ENCODE measurements at places on chromosomes 6 and 20.

DNA sequence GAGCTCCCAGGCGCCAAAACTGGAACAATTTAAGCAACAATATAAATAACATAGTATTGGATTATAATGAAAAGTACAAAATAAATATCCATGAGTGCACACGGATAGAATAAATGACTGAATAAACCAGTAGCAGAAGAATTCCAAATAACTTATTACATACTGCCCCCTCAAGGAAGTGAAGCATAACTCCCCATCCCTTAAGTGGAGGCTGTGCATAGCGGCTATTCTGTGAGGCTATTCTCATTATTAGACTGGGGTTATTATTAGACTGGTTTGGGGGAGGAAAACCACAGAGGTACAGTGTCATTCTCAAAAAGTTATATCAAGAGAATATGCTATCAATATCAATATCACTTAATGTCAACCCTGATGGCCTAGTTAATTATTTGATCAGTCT is 94.4 kb upstream of the SIRPA start:
- DNase-seq, result peak; percentile 57

- no peak for DNase-seq
These were observed 31.7 kb downstream of the PLEKHG1 start for GRCh38 chr6:150631283-150631983.

GRCh38 chr6:128914051-128914450 is 31.1 kb downstream of the LAMA2 start:
- peak; percentile 45 for DNase-seq

- DNase-seq, result no peak
These were observed 59.7 kb upstream of the PHACTR1 start for GRCh38 chr6:12656906-12657305.

DNA sequence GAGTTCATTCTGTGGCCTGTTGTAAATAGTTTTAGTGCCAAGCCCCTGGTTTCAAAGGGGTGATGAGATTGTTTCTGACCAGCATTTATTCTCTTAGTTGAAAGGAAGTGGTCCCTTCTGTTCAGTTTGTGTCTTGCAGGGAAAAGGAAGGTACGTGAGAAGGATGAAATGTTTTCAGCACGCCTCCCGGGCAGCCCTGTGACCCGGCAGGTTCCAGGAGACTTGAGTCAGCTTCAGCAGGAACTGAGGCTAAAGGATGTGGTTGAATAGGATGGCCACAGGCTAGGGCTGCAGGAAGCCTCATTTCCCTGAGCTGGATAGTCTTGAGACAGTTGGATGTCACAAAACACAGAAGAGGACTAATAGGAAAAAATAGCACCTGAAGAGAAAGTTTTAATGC is 132.4 kb upstream of the SYNDIG1 start:
- DNase-seq, result no peak

DNA sequence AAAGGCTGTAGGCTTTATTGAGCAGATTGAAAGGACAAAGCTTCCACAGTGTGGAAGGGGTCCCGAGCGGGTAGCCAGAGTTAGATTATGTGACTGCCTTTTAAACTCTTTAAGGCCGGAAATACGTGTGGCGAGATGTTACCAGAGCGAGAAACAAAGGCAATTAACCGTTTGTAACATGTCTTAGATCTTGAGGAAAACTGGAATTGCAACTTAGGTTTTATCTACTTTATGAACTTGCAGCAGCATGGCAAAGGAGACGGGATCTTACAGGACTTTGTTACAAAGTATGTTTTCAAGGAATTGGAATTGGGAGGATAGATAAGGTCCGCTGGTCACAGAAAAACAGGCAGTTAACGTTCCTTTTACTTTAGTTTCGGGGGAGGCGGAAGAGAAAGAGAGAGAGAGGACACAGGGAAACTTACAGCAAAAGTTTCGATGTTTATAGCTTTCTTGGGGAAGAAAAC is 594.7 kb upstream of the ADGRB3 start:
- DNase-seq, result peak; percentile 21

DNA sequence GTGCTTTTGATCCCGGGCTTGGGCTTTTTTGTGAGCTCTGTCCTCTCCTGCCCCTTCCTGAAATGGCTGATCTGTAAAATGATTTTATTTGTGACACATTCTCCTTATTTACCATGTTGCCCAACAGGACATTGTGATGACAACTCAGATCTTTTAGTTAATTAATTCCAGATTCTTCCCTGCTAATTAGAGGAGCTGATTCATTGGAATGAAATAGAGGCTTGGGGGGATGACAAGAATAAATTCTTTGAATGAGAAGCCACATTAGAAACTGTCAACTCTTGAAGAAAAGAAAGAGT is 26.1 kb upstream of the GABRR1 start:
- DNase-seq, result no peak

DNA sequence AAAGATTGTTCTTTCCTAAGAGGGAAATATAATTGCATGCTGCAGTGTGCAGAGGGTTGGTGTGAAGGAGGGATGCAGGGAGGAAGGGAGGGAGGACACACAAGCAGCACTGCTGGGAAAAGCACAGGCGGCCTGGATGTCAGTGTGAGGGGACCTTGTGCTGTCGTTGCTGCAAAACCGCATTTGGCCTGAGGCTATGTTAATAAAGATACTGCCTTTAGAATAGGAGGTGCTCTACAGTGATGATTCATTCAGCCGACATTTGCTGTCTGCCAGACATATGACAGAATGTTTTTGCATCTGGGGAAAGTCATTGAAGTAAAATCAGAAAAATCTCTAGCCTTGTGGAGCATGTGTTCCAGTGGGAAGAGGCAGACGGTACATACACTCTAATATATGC is 50.5 kb upstream of the TRIM26 start:
- DNase-seq, result peak; percentile 56

GRCh38 chr6:121285041-121285440 is 49.2 kb downstream of the TBC1D32 start:
- DNase-seq, result peak; percentile 62

- DNase-seq, result no peak
These were observed 13.0 kb downstream of the FBXO5 start for GRCh38 chr6:152969688-152970418.

DNA sequence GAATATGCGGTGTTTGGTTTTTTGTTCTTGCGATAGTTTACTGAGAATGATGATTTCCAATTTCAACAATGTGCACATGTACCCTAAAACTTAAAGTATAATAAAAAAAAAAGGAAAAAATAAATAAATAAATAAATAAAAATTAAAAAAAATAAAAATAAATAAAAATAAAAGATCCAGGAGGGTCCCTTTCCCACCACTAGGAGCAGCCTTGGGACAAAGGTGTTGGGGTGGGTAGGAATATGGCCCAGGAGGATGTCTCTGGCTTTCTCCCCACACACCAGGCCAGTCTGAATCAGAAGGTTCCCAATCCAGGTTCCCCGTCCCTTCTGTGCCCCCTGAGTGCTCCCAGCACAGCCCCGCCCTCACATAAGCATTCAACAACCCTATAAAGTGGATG is 9.5 kb downstream of the LRFN2 start:
- DNase-seq, result no peak

DNA sequence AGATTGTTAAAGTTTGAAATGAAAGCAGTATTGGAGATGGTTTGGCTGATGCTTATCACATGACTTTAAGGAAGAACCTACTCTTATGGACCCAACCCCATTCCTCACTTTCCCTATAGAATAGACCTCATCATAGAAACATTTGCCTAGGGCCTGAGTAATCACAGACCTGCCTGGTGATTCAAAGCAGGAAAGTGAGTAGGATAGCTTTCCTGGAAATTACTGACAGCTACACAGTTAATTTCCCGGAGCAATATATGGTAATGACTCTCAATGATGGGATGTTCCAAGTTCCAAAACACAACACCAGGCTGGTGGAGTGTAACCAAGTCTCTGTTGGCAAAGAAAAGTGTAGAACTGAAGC is 233.8 kb downstream of the SIM1 start:
- DNase-seq, result peak; percentile 21

- no peak for DNase-seq
These were observed 348.8 kb upstream of the SPTLC3 start for GRCh38 chr20:12659942-12660341.

DNA sequence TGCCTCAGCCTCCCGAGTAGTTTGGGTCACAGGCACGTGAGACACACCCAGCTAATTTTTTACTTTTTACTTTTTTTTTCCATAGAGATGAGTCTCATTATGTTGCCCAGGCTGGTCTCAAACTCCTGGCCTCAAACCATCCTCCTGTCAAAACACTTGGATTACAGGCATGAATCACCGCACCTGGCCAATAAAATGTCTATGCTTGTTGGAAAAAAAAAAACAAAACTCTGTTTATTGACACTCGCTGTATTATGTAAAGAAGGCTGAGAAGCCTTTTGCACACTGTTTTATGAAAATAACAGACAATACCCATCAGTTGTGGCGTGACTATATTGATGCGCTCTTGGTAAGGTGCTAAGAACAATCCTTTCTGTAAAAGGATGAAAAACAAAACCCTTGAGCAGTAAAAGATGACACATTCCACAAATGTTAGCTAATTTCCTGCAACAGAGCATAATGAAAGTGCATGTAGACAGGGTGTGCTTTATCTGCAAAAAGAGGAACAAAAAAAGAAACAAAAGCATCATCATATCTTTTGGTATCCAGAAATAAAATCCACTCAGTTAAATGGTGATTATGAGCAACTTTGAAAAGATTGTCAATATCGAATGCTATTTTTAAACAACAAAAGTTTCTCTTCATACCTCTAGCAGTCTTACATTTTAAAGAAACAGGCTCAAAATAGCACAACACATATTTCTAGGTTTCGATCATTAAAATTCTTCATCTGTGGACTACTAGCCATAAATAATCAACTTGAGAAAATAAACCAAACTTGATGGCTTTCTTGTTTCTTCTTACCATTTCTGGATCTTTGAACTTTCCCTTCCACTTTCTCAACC is 108.3 kb upstream of the PHACTR1 start:
- peak; percentile 55 for DNase-seq
